ENCODE measurements at places on chromosomes 7 and 10.

DNA sequence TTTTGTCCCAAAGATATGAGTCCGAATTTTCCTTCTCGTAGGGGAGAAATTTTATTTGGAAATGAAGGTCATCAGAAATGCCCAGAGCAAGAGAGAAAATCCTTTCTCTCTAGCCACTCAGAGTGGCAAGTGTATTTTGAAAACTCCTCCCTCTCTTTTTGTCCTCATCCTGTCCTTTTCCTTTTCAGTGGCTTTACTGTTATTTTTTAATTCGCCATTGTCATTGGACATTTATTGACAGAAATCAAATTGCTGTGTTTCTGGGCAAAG lies 39.6 kb downstream of the TET1 start:
- DNase-seq = no peak

DNA sequence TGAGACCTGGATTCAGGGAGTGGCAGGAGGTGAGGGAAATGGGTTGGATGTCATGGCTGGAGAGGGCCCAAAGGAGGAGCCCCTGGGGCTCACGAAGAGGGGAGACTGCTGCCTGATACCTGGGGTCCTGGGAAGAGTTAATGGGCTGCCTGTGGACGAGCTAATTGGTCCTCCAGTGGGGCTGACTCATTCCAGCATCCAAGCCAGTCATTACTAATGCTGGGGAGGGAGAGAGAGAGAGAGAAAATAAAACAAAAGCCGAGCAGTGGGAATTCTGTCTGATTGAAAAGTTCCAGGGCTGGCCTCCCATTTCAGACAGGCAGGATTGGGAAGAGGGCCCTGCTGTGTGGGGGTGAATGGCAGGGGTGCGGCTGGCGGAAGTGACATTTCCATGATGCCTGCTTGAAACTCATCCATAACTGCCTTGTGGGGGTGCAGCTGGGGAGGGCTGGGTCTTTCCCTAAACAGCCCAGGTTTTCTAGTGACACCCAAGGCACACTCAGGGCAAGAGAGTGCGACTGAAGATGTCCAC lies 297.8 kb downstream of the RPS24 start:
- no peak for DNase-seq

- DNase-seq = no peak
Measured at GRCh38 chr10:122120008-122120744, 131.2 kb downstream of the TACC2 start.

DNA sequence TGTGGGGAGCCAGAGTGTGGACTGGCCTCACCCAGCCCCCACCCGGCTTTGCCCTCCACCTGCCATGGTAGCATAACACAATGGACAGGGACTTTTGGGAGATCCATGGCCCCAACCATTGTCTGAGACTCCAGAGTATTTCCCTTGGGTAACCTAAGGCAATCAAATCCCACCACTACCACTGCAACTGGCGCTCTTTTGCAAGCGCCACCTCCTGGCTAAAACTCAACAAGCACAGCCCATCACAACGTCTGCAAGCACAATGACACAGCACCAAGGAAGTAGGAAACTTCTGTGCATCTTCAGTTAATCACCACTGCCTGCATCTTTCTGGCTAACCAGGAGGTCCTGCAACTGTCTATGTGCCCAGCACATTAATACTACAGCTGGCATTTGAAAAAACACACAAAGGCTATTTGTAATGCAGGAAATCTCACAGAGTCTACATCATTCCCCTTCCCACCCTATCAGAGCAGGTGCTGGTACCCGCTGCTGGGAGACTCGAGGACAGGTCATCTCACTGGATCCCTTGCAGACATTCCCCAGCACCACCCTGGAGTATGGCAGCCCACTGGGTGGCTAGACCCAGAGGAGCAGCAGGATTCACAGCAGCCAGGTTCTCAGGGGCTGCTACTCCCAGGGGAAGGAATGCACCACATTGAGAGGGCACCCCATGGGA lies 27.7 kb downstream of the ANKRD26 start:
- DNase-seq = no peak

DNA sequence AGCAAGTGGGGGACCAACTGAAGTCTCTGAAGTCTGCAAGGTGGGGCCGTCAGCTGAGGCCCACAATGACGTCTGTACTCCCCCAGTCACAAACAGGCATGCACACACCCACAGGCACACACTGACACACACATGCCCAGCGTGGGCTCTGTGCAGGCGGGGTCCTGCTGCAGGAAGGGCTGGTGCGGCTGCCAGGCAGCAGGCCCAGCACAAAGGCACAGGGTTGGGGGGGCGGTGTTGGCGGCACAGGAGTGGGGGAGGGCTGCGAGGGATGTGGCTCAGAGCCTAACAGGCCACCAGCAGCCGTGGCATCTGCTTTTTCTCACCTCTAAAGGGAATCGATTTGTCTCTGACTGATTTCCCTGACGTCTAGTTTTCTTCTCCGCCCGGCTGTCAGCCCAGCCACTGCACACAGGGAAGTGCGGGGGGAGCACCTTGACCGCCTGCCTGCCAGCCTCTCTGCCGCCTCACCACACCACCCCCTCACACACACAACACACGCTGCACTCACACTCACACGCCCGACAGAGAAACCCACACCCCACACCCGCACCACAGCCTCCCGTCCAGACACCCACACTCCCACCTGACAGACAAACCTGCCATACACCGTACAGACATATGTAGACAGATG lies 43.5 kb upstream of the ZMIZ1 start:
- peak; percentile 53 for DNase-seq

GRCh38 chr7:85749696-85750453 lies 563.0 kb upstream of the SEMA3D start:
- DNase-seq = no peak

GRCh38 chr7:122520971-122521555 lies 177.9 kb downstream of the RNF133 start:
- no peak for DNase-seq

DNA sequence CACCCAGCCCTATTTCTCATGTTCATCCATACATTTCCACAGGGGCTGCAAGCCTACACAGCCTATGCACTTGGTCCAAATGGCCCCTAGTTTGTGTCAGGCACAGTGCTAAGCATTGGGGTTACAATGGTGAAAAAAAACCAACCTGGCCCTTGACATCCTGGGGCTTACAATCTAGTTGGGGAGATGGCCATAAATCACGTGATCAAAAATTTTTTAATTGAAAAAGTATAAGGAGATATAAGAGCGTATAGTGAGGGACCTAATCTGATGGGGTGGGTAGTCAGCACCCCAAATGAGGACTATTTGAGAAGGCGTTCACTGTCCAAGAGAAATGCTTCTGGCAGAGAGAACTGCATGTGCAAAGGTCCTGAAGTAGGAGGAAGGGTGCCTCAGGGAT lies 5.6 kb upstream of the MTPAP start:
- DNase-seq = no peak

- no peak for DNase-seq
Measured at GRCh38 chr7:28072876-28073514, 107.6 kb downstream of the JAZF1 start.

DNA sequence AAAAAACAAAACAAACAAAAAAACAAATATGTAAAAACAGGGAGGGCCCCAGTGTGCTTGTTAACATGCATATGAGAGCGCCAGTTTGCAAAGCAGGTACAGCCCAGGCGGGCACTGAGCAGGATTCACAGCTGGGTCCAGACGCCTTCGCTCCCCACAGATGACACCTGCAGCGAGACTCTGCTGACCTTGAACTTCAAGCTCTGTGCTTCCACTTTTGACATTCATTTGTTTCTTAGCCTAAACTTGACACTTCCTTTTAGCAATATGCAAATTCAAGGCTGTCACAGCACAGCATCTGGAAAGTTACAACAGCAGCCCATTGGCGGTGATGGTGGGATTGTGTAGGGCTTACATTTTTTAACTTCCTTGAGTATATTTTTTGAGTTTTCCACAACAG lies 88.8 kb upstream of the TNS3 start:
- DNase-seq = no peak

GRCh38 chr10:111295788-111296187 lies 219.0 kb downstream of the ADRA2A start:
- no peak for DNase-seq

- no peak for DNase-seq
Measured at GRCh38 chr10:63137306-63137705, 4.2 kb downstream of the NRBF2 start.

DNA sequence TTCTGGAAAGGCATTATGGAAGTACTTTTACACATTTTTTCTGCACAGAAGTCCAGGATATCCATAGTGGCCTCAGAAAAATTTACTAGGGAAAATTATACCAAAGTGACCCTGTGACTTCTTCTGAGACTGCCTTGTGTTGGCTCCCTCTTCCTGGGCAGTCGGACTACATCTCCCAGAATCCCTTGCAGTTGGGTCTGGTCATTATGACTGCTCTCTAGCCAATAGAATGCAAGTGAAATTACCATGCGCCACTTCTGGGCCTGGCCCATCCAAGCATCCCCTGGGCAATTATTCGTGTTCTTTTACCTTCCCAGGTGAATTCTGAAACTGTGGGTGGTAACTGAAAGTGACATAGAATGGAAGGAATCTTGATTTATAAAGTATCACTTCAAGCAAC lies 430.9 kb downstream of the ACTR3B start:
- DNase-seq = peak; percentile 25

DNA sequence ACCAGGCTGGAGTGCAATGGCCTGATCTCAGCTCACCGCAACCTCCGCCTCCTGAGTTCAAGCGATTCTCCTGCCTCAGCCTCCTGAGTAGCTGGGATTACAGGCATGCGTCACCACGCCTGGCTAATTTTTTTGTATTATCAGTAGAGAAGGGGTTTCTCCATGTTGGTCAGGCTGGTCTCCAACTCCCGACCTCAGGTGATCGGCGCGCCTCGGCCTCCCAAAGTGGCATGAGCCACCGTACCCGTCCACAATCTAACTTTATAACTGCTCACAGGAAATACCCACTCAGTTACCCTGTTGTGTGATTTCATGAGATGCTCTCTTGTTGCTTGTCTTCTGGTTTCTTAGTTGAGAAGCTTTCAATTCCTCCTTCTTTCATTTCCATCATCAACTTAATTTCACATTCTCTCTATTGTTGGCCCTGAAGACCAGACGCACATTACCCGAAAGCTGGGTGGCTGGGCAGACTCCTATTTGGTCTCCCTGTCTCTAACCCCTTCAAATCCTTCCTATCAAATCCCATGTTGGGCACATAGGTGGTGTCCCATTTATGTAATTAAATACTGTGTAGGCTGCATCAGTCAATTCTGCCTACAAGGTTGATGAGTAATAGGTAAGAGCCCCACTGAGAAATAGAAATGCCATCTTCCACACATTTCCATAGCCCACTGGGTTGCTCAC lies 1.1 kb upstream of the GSTO2 start:
- peak; percentile 59 for DNase-seq

GRCh38 chr10:60578217-60578616 lies 188.5 kb upstream of the ANK3 start:
- no peak for DNase-seq

GRCh38 chr10:133481086-133481643 lies 27.4 kb downstream of the SCART1 start:
- DNase-seq = no peak

DNA sequence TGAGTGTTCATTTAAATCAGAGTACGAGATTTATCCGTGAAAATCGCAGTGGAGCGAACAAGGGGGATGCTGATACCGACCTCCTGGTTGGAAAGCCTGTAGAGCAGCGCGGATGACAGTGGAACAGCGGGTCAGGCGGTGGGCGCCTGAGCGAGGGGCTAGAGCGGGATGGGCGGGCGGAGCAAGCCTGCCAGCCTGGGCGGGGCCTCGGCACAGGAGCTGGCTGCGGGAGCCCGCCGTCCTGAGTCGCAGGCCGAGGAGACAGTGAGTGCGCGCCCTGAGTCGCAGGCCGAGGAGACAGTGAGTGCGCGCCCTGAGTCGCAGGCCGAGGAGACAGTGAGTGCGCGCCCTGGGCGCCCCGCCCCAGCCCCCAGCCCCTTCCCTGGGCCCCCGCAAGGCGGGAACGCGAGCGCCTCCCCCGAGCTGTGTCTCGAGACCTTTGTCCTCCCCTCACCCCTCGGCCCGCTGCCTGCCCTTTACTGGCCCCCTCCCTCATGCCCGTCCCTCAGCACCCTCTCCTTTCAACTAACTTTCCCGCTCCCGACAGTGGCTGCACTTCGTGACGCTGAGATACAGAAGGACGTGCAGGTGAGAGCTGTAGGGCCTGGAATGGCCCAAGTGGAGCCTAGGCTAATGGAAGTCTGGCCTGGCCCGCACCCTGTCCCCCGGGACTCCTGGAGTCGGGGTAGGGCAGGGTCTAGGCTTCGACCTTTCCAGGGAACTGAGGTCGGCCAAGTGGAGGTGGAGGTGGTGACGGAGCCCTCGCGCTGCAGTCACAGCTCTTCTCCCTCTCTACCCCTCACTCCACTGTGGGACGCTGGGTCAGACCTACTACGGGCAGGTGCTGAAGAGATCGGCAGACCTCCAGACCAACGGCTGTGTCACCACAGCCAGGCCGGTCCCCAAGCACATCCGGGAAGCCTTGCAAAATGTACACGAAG lies at the start of gene AS3MT:
Gene AS3MT, plus strand, starts transcription at position 213 of the 941 bp plus-strand sequence. Its CDS starts 123 bp downstream, at position 336.
- peak; percentile 44 for DNase-seq

- DNase-seq = no peak
Measured at GRCh38 chr10:70659306-70659705, 13.0 kb upstream of the ADAMTS14 start.

- DNase-seq = no peak
Measured at GRCh38 chr7:150826061-150826849, 25.7 kb downstream of the TMEM176A start.

DNA sequence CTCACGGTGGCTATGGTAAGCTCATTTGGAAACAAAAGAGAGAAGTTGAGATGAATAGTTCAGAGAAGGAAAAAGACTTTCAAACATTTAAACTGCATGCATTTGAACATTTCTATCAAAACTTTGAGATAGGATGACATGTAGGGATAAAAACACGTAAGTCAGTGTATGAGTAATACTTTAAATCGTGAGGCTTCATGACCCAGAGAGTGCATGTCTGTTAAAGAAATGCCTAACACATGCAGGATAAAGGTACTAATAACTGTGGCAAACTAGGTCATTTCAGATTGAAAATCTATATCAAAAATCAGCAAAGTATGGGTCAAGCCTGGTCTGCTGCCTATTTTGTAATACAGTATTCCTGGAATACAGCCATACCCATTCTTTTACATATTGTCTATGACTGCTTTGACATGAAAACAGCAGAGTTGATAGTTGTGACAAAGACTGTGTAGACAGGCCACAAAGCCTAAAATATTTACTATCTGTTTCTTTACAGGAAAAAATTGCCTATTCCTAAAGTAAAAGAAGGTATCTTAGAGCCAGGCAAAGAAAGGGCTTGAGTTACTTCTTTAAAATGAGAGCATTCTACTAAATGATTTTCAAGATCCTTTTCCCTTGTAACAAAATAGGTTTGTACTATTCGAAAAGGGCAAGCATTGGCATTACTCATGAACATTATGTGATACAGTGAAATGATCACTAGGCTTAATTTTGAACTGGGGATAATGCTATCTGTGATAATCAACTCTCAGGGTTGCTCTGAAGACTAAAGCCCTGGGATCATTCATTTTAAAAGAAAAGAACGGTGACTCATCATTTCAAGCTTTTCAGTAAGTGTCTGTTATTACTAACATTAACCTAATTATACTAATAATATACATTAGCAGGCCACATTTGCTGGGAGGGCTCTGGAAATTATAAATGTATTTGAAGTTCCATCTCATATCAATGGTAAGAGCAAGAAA lies 185.9 kb downstream of the CRPPA start:
- no peak for DNase-seq

GRCh38 chr10:28250782-28251181 lies 52.1 kb downstream of the MPP7 start:
- no peak for DNase-seq

- DNase-seq = no peak
Measured at GRCh38 chr7:101832205-101832631, 14.8 kb downstream of the CUX1 start.
